ENCODE measurements at places on chromosomes 12 and 14.

GRCh38 chr12:106975098-106975497, 11.8 kb downstream of the MTERF2 start:
- no peak for DNase-seq

GRCh38 chr14:34013721-34014060, 62.8 kb upstream of the EGLN3 start:
- DNase-seq: no peak

GRCh38 chr12:105948331-105948730, 190.4 kb downstream of the NUAK1 start:
- no peak for DNase-seq

GRCh38 chr14:50603565-50603964, 43.6 kb downstream of the ATL1 start:
- no peak for DNase-seq

DNA sequence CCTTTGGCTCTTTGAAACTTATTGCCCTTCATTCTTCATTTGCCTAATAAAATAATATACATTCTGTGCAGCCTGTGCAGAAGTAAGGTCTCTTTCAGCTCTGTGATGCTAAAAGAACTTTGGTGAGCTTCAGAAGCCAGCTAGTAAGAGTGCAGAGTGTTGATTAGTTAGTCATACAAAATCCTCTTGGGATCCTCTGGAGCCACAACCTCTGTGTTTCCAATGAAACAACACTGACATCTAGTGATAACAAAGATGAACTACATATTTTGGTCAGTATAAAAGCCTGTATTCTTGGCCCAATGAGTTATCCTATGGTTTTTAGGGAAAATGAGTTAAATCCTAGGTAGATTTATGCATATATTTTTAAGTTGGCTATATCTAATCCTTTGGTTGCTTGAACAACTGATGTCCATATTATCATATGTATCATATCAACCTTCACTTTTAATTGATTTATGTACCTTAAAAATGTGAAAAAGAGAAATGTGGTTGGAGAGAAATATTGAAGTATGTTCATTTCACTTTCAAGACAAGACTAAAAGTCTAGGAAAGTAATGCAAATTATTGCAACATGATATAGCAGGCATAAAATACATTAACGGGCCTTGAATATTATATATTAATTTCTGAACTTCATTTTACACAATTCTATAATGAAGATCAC, 158.4 kb downstream of the KLHL28 start:
- no peak for DNase-seq

DNA sequence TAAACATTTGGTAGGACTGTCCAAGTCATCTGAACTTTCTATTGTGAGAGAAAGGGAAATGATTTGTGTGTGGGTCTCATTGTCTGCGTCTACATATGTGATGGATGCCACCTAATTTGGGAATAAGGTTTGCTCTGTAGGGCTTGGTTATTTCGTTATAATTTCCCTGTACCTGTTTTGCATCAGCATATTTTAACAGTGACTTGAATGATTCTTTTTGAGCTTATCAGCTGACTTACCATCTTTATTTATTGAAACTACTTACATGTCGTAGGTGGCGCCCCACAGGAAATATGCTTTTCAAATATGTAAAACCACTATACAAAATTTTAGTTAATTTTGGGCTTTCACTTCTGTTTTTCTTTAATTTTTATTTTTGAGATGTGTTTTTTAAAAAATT, 56.5 kb upstream of the BCAT1 start:
- no peak for DNase-seq

DNA sequence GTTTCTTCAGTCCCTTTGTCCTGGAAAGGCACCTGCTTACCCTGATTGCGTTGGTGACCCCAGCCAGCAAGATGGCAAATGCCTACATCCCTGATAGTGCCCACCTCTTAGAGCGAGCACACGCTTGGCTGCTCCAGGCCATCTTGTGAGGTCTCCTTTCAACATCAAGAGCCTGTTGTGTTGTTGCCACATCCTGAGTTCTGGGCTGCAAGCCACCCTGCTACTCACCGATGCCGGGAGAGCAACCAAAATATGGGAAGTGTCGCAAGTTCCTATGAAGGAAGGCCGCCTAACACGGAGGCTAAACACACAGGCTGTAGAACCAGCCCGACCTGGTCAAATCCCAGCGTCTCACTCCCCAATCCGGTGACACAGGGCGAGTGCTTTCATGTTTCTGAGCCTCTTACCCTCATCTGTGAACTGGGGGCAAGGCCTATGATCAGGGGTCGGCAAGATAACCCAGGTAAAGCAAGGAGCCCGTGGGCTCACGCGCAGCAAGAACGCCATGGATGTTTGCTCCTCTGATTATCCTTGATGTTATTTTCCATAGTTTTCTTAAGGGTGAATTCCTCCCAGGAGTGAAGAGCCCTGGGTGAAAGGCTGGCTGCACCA, 98.4 kb downstream of the LGMN start:
- no peak for DNase-seq

- DNase-seq: no peak
Observed at GRCh38 chr12:102865821-102866615, 51.0 kb downstream of the PAH start.

DNA sequence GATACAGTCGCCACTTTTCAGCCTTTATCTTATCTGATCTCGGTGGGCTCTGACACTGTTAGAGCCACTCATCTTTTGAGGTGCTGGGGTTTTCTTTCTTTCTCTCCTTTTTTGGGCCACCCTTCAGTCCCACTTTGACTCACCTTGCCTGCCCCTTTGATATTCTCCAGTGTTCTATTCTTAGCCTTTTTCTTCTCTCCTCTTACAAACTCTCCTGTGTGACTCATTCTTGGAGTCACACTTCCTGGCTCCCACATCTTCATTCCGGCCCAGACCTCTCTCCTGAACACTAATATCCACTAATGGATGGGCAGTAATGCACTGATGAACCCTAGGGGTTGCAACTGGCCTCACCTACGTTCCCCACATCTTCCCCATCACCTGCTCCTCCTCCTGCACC, 2.2 kb upstream of the DCD start:
- DNase-seq: no peak

DNA sequence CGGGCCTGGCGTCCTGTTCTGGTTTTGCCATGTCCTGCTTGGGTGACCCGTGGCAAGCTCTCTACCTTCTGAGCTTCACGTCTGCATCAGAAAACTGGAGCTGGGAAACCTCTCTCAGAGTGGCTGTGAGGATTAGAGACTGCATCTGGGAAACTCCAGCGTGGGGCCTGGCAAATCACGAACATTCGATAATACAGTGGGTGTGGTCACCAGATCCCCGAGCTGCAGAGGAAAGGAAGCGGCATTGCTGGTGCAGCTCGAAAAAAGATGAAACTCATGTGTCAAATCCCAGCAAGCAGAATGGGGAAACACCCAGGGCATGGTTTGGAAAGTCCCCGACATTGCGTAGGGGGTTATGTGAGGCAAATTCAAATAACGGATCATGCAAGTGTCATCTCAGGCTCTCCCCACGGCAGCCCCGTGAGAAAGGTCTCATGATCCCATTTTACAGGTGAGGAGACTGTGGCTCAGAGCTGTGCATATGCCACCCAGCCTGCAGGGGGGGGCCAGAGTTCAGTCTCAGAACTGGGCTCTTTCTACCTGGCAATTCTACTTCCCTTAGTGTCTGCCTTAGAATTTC, 98.1 kb upstream of the VRK1 start:
- DNase-seq: no peak

DNA sequence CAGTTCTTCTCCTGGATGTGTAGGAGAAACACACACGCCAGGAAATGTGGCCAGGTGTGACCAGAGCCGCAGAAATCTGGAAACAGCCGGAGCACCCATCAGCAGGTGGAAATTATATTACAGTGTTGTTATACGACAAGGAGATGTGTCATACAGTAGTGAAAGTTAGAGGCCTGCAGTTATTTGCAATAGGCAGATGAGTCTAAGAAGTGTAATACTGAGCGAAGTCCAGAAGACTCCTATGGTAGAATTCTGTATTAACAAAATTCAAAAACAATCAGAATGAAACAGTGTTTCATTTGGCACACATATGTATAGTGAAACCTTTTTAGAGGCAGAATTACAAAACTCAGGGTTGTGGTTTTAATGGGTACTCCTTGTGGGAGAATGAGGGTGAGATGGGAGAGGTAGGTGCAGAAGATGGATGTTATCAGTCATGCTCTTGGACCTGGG, 39.3 kb upstream of the AMN start:
- DNase-seq: no peak

- no peak for DNase-seq
Observed at GRCh38 chr14:60951776-60952435, 29.0 kb downstream of the TRMT5 start.

DNA sequence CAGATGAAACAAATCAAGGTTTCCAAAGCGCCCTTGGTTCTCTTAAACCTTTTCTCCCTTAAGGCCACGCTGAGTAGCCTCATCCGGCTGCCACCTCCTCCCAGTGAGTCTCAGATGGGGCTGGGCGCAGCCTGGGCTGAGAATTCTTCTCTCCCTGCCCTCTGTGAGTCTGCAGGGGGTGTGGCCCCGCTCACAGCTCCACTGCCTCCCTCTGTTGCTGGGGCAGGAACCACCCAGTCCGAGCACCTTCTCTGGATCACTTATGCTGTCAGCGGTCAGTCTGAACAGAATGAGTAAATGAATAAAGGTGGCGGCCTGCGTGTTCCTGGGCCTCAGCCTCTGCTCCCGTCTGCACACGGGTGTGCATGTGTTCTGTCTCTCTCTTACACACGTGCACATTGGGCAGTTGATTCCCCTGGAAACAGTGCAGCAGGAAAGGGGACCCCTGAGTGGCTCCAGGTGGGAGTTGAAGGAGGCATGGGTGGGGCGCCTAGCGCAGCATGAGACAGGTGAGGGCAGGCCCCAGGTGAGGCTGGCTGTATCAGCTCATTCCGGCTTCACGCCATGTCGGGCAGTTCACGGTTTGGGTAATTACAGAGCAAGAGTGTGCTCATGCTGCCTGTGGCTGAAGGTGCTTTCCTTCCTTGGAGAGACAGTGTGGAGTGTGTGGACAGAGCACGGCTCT, 4.3 kb downstream of the PAPLN start:
- no peak for DNase-seq

DNA sequence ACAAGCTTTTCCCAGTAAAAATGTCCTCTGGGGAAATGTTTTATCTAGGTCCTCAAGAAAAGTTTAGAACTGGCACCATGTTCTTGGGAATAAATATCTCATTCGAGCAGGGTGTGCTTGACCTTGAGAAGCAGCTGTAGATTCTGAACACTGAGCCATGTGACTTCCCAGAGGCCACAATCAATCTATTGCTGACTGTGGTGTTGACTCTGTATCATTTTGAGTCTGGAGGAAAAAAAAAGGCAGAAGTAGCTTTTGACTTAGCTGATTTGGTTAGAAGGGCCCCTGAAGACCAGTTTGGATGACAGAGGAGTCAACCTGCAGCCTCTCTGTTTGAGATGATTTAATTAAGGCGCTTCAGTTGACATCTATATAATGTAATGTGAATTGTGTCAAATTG, 592.4 kb upstream of the SEL1L start:
- DNase-seq: no peak

- no peak for DNase-seq
Observed at GRCh38 chr14:102075155-102075554, 11.7 kb downstream of the HSP90AA1 start.

DNA sequence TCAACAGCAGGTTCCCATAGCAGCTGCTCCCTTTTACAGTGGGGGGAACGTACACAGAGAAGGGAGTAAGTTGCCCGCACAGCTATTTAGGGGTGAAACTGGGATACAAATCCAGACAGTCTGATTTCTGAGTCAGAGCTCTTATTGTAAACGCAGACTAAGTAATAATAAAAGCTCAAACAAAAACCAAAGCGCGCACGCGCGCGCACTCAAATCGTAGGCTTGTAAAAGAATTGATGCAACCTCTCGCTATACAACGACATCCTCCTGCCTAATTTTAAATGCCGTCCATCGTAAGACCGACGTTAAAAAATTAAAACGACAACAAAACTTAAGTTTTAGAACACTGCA, 747 bp upstream of the DACT1 start:
- DNase-seq: peak; percentile 67

DNA sequence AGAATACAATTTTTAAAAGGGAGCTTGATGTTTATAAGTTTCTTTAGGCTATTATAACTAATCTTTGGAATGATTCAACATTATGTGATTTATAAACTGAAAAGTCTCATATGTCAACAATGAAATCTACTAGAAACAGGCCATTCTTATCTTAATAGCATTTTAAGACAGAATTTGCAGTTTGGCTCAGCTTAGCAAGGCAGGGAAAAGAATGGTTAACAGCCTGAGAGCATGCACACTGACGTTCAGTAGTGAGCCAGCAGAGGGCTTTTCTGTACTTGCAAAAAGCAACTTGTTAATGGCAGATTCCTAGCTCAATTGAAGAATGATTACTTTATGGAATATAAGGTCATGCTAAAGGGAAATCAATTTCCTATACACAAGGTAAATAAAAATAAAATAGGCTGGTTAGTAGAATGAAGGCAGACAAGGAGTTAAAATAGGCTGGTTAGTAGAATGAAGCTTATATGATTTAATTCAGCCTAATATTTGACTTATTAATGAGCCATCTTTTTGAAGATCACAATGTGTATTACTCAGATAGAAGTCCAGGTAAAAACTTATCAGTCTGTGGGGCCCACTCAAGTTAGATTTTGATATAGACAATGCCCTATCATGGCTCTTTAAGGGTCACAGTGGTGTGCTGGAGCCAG, 95.9 kb downstream of the OTOGL start:
- no peak for DNase-seq

GRCh38 chr12:100718187-100718586, 76.4 kb upstream of the ANO4 start:
- DNase-seq: no peak

DNA sequence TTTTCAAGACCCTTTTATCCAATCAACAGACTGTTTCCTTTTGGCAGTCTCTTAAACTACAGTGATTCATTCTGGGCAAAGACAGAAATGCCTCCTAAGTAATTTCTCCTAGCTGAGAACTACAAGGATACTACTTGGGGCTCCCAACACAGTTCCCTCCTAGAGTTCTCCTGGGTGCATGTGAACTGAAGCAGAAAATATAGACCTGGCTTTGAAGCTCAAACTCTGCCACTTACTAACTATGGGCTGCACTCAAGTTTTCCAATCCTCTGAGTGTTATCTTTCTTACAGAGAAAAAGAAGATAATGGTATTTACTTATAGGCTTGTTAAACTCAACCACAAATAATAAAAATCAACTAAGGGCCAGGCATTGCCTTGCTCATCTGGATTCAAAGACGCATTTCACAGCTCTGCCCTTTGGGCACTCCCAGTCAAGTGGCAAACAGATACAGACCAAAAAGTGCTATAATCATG, 97.6 kb downstream of the EFCAB11 start:
- DNase-seq: no peak

DNA sequence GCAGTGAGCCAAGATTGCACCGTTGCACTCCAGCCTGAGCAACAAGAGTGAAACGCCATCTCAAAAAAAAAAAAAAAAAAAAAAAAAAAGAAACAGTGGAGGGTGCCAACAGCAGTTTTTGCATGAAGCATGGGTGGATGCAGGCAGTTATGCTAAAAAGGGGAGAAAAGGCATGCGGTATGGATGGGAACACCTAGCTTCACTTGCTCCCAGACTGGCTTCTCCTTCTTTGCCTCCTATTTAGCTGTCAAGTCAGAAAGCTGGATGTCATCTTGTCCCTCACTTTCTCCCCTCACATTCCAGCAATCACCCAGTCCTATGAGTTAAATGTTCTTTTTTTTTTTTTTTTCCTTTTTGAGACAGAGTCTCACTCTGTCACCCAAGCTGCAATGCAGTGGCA, 2.6 kb downstream of the EEF1AKMT3 start:
- peak; percentile 80 for DNase-seq
